ENCODE measurements at places on chromosomes 4 and X.

DNA sequence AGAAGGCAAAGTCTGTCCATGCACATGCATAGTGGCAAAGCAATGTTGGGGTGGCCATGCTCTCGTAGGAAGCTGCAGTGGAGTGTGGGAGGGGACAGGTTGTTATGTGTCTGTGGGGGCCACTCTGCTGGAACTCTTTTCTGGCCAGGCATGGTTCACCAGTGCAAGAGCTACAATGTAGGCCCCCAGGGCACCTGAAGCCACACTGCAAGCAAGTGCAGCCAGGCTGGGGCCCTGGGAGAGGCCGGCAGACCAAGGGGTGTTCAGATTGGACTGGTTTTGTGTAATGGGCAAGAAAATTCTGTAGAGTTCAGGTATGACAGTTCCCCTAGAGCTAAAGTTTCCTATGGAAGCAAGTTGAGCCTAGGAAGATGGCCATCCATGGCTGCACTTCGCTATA lies 97.0 kb upstream of the ZC4H2 start:
- DNase-seq = no peak

DNA sequence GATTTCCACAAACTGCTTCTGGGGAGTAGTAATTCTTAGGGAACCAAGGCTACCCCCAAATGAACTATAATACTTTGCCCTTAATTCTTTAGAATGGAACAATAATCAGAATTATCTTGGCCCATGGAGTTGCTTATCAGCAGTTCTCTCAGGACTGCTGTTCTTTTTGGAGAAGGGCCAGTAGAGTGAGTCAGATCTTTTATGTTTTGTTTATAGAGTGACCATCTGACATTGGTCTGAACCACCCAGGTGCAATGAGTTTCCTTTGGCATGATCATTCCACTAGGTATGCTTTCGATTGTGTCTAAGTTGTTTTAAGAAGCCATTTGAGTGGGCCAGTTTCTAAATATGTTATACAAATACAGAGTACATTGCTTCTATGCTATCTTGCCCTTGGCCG lies 31.8 kb downstream of the PRRG1 start:
- DNase-seq = no peak

DNA sequence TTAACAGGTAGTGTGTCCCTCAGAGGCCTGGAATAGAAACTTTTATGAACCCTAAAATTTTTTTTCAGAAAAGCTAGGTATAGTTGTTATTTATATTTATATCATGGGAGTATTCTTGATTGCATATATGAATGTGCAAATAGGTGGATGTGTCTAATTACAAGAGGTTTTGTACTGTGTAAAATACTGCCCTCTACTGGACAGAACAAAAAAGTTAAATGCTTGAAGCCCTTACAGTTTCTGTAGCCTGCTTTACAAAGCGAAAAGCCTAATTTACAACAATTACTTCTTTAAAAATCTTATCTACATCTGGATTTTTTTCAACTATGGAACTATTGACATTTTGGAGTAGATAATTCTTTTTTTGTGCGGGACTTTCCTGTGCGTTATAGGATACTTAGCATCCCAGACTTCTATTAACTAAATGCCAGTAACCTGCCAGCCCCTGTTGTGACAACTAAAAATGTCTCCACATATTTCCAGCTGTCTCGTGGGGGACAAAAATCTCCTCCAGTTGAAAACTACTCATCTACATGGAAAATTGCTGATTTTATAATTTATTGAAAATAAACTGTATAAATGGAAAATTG lies 35.1 kb downstream of the ENPEP start:
- no peak for DNase-seq

GRCh38 chrX:151984902-151985301 lies 10.4 kb upstream of the GABRE start:
- no peak for DNase-seq

DNA sequence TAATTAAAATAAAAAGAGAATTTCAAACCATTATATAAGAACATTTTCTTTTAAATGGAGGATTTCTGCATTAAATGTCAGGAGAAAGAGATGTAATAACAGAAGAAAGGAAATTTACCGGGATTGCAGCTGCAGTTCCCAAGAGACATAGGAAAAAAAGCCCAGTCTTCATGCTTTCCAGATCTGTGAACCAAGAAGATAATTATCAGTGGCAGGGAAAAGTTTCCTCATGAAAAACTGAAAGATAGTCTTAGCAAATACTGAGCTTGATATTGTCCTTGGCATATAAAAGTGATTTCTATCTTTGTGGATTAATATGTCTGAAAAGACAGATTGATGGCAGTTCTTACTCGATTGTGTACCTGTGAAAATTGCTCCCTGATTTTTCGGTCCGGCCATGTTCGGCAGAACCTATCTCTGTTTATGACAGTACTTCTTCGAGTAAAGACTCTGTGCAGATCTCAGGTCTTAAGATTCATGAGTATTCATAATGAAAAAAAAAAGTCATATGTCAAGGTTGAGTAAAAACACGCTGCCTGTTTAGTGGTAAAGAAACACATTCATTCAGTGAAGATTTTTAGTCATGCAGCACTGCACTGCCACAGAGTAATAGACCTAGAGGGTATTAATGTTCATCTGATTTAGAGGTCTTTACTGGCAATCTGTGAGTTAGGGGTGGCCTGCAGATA lies 29.6 kb downstream of the SPARCL1 start:
- DNase-seq = no peak

DNA sequence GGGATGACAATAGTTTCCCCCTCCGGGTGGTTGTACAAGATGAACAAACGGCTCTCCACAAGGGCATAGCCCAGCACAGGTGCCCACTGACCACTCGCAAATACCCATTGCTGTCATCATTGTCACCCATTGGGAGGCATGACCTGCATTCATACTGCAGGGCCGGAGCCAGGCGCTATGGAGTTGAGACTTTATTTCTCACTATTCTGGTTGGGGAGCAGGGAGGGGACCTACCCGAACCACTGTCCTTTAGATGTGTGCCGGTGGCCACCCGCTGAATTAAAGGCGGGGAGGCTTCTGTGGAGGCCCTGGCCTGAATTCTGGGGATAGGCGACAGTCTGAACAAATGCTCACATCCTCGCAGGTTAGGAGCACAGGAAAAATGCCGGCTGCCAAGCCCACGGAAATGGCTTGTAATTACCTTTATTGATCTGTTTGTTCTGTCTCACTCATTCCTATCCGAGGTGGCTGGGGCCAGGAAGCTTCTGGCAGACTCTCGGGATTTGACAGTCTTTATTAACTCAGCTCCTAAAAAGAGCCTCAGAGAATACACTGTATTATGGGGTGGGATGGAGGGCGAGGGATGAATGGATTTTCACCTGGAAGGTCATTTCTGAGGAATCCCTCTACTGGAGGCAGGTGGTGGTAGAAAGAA lies 125.1 kb upstream of the PSAPL1 start:
- DNase-seq = no peak

DNA sequence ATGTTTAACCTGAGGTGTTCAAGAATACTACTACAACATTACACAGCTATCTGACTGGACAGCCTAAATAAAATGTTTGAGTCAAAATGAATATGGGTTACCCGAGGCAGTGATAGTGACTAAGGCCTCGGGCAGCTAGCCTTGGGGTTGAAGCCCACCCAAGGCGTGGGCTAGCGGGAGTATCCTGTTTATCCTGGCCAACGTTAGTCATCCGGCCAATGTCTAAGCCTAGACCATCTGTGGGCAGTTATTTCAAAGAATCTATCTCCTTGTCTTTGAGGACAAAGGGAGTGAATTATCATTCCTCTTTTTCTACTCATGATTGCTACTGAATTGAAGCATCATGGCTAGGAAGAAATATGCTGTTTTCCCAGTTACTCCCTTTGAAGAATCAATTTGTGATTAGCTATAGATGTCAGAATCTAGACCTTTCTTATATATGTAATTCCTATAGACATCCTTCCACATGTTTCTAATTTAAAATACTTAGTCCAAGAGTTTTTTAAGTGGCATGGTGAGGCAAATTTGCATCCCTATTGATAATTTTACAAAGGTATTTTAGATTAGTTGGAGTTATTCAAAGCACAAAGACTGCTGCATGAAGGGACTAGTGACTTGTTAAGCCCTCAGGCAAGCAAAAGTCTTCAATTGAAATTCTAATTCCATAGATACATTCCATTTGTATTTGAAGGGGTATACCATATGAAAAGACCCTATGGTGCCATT lies 6.0 kb upstream of the PDGFC start:
- no peak for DNase-seq

All from stimulated activated CD8-positive, alpha-beta memory T cell treated with anti-CD3 and anti-CD28 coated beads, Interleukin-4, amount 100 ng/mL, for 4 hours (primary cell).